ENCODE measurements at places on chromosomes 1 and 21.

DNA sequence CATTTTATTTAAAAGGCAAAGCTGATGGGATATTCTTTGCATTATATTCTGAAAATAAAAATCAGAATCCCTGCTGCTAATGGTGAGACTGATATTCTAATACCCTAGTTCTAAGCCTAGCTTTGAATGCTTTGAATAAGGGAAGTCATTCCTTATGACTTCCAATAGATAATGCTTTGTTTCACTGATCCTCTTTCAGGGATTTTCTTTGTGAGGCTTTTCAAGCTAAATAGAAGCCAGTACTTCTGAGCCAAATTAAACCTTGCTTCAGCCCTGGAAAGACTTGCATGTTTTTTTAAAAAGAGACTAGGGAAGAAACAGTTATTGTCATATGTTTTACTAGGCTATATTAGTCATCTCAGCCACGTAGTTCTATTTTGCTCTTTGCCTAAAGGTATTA lies 68.5 kb upstream of the CACYBP start:
- no peak for DNase-seq

DNA sequence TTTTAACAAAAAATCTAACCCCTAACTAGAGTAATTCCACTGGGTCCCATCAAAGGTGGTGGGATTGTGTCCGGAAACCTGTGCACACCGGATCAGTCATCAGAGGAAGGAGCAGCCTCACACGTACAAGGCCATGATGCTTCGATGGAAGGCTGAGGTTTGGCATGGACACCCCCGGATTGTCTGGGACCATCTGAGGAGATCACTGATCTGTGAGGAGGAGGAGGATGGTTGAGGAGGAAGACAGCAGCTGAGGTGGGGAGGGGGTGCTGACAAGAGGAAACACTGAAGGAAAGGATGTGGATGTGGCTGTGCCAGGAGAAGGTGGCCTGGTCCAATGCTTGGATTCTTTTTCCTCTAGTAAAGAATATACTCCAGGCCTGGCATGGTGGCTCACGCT lies 41.3 kb downstream of the GPR161 start:
- DNase-seq = no peak

GRCh38 chr1:94528299-94528698 lies 13.3 kb downstream of the F3 start:
- no peak for DNase-seq

DNA sequence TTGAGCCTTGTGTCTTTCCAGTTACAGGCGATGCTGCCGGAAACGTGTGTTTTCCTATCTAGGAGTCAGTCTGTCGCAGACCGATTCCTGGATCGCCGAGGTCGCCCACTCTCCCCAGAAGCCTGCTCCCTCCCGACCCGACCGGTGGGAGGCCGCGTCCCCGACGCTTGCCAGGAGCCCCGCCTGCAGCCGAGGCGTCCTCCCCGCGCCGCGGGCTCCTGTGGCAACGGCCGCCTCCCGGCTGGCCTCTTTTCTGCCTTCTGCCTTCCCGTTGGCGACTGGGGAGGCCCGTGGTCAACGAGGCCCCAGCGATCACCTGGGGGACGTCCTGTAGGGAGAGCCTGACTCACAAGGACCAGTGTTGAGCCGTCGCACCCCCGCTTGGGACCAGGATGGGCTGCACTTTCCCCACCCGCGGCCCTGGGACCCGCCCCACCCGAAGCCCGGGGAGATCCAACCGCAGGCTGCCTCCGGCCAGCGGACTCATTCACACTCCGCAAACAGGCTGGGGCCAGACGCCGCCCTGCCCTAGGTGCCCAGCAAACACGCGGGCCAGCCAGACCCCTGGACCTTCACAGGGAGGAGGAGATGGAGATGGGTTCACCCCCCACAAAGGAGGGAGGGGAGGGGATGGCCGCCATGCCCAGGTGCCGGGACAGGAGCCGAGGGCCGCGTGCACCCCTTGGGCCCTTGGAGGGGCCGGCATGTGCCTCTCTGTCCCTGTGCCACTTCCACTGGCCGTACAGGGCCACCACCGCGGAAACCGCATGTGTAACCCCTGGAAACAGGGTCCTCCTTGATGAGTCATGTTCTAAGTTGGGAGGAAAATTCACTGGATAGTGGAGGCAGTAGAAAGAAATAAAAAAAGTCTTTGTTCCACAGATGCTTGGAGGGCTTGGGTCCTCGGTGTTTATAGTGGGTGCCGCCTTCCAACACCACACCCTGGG lies 7.2 kb upstream of the COL6A1 start:
- DNase-seq = no peak

DNA sequence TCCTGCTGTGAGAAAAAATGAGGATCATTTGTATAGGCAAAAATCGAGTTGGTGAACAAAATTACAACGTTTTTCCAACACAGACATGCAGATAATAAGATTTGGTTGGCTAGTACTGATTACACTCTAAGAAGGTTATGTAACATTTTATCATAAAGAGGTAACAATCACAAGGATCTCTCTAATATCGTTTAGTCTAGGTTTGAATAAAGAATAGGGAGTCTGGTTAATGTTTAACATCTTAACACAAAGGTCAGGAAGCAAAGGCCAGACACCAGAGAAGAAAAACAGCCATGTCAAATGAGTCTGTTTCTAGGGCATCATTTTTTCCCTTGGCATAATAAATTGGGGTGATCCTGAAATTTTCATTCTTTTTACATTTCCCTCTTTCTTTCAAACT lies 207.4 kb upstream of the CHRM3 start:
- DNase-seq = no peak

DNA sequence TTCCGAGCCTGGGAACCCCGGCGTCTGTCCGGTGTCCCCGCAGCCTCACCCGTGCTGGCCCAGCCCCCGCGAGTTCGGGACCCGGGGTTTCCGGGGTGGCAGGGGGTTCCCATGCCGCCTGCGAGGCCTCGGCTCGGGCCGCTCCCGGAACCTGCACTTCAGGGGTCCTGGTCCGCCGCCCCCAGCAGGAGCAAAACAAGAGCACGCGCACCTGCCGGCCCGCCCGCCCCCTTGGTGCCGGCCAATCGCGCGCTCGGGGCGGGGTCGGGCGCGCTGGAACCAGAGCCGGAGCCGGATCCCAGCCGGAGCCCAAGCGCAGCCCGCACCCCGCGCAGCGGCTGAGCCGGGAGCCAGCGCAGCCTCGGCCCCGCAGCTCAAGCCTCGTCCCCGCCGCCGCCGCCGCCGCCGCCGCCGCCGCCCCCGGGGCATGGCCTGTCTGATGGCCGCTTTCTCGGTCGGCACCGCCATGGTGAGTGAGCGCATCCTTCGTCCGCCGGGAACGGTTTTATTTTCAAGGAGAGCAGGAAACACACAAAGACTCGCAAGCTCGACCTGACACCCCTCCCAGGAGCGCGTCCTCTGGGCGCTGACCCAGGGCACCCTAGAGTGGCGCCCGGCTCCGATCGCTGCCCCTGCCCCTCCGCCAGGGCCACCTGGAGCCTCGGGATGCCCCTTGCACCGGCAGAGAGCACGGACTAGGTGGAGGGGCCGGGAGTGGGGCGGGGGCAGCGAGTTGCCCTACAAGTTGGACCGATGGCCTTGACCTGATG lies at the start of gene ABCG1:
ABCG1 (plus strand) TSS at position 305 of the 770 bp plus-strand sequence; CDS start at position 428, 123 bp downstream.
- DNase-seq = no peak

DNA sequence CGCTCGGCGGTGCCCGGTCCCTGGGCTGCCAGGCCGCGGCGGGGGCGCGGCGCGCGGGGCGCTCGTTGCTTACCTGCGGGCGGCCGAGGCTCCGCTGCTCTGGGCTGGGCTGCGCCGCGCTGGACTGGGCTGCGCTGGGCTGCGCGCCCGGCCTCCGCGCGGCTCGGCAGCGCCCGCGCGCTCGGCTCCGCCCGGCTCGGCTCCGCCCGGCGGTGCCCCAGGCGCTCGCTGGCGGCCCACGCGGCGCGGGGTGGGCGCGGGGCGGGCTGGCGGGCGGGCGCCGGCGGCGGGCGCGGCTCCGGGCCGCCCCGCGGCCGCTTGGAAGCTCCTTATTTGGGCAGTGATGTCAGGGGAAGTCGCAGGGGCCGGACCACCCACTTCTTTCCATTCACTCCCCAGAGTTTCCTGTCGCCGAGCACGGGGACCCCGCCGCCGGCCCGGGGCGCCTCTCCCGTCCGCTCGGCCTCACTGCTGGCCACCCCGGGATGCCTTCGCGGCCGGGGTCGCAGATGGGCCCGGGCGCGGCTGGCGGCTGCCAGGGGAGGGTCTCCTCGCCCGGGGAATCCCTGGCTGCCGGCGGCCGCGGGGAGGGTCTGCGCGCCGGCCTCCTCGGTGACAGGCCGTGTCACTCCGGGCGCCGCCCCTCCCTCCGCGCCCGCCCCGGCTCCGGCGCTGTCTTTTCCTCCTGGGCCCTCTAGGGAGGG lies 177.7 kb upstream of the EDN2 start:
- DNase-seq = no peak

GRCh38 chr1:232951605-232952004 lies 1.2 kb downstream of the NTPCR start:
- no peak for DNase-seq

- DNase-seq = no peak
Measured at GRCh38 chr1:75529488-75529887, 81.4 kb downstream of the SLC44A5 start.

DNA sequence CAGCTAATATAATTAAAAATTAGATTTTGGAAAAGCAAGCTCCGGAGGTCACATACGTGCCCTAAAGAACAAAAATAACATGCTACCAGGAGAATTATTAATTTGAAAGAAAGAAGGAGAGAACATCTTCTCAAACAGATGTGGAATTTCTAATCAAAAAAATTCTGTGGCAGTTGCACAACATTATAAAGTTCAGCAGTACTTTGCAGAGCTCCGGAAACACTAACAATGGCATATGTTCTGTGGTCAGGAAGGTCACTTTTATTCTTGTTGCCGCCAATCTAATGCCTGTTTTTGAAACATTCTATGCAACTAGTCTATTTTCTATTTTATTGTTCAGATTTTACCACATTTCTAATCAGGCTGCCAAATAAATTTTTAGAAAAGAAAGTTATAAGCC lies 186.8 kb downstream of the SMYD3 start:
- DNase-seq = no peak

- DNase-seq = no peak
Measured at GRCh38 chr1:55690366-55690765, 475.2 kb upstream of the USP24 start.

GRCh38 chr1:243313635-243314536 lies 58.0 kb downstream of the SDCCAG8 start:
- no peak for DNase-seq

GRCh38 chr21:17351766-17352165 lies 161.1 kb upstream of the CXADR start:
- no peak for DNase-seq

DNA sequence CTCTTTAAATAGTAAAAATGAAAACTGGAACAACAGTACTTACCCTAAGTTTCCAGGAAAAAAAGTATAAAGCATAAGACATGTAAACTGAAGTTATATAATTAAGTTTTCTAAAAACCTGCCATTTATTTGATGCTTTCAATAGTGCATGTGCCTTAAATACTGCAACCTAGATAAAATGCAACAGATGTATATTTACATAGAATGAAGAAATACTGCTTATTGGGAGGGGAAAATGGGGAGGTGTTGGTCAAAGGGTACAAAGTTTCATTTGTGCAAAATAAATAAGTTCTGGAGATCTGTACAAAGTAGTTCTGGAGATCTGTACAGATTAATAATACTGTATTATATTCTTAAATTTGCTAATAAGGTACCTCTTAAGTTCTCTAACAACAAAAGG lies 68.6 kb downstream of the PRPF38A start:
- no peak for DNase-seq

- DNase-seq = no peak
Measured at GRCh38 chr21:28579986-28580550, 412.6 kb downstream of the LTN1 start.

DNA sequence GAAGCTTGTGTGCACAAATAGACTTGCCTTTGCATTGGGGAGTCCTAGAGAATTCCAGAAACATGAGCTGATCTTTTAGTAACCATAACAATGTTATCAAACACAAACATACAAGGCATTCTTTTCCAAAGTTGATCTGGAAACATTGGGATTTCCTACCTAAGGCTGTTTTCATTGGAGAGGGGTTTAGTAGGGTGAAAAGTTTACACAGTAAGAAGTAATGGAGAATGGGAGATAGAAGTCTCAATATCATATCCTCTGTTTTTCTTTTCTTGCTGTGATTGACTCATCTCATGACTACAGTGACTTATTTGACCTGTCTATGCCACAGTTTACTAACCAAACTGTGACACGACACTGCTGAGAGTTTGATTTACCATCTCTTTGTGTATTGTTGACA lies 65.6 kb upstream of the PLA2G4A start:
- no peak for DNase-seq

DNA sequence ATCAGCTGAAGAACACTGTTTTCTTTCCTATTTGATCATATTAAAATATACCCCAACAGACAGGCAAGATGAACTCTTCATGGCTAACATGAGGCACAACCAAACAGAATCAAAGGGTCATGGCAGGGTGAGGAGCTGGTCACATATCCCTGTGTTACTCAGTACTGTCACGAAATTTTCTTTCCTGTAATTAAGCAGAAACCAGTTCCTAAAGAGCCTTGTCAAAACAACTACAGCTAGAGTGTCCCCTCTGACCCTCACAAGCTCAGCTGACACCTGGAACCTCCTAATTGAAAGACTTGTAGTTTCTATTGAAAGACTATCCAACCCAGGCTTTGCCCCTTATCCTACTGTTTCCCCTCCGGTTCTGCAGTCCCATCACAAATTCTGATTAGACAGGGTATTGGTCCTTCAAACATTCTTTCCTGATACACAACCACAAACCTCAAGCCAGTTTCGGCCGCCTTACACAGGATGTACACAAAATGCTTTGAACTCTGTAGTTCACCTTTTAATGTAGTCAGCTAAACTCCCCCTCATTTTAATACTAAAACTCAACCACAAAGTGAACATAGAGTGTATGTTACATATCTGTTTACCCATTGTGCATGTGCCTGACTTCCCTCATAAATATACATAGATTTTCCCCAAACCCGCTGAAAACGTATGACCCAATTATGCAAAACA lies 651.9 kb downstream of the MRPL39 start:
- no peak for DNase-seq

DNA sequence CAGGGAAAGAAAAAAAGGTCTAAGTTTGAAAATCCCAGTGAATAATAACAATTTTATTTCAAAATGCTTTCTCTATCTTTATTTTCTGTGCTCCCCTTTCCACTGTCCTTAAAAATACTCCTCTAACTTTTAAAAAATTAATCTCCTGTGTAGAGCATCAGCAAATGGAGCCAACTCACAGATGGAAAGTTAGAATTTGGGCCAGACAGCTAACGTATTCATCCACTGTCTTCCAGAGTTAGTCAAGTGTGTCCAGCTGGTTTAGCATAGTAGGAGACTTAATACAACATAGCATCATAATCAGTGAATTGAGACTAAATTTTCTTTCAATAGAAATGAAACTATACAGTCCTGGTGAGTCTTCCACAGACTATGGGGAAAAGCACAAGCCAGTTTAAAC lies 419.0 kb upstream of the LRRC7 start:
- no peak for DNase-seq

Data from cortex of kidney (tissue), 1 donor.